H7 (cell line): ENCODE measurements at places on chromosomes 6 and 20. TPM values are rescaled to one million over a fixed set of nuclear protein-coding genes. Genes with fewer than 3 reads are reported as not detected.
A peak's percentile ranks its signal among the peaks of the same experiment; 100 is the strongest.

DNA sequence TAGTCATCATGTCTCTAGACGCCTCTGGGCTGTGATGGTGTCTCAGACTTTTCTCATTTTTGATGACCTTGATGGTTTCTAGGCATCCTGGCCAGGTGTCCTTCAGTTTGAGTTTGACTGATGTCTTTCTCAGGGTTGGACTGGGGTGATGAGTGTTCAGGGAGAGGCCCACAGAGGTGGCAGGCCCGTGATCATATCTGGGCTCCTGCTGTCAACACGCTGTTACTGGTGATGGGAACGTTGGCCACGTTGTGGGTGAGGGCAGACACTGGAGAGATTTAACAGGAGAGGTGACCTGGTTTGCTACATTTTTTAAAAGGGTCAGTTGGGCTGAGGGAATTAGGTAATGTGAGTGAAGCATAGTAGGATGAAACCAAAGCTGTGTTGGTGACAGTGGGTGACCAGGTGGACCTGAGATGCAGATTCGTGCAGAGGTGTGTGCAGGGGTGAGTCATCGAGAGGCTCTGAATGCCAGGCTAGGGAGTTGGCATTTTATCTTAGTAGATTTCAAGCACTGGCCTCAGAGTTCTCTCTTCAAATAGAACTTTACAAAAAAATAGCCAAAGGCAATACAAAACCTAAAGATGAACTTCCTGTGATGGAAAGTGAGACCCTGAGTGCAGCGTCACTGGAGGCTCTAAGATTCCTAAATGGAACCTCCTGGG, 174.1 kb downstream of the CDH26 start:
- DNase-seq, result no peak

- no peak for DNase-seq
Observed at GRCh38 chr6:149109397-149110070, 208.0 kb upstream of the TAB2 start.

GRCh38 chr6:149545258-149545753, 537 bp downstream of the PPIL4 start:
- DNase-seq, result peak; percentile 46

- DNase-seq, result no peak
Observed at GRCh38 chr6:36605560-36606391, 11.6 kb downstream of the SRSF3 start.

- DNase-seq, result no peak
Observed at GRCh38 chr20:63963348-63963741, 6.4 kb downstream of the ZNF512B start.

DNA sequence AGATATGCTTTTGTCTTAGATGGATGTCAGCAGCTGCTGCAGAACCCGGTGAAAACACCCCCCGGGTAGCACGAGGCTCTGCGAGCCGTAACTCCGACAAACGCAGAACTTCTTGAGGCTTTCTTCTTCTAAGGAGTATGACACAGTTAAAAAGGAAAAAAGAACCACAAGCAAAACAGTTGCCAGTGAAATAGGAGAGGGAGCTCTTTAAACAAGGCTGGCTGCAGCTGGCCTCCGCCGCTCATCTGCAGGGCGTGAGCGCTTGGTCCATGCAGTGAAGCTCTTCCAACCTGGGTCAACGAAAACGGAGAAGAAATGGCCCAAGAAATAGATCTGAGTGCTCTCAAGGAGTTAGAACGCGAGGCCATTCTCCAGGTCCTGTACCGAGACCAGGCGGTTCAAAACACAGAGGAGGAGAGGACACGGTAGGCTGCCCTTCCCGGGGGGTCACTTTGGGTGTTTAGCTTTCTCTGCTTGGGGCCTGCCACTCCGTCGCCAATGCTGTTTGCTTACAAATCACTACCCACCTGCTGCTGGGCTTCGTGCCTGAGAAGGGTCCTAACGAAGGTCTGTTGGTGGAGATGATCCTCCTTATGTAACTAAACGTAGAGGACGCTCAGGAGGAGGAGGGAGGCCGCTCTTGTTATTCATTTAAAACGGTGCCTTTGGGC, 13.2 kb downstream of the SYTL3 start:
- no peak for DNase-seq

- no peak for DNase-seq
Observed at GRCh38 chr20:13094976-13095375, 86.2 kb downstream of the SPTLC3 start.

DNA sequence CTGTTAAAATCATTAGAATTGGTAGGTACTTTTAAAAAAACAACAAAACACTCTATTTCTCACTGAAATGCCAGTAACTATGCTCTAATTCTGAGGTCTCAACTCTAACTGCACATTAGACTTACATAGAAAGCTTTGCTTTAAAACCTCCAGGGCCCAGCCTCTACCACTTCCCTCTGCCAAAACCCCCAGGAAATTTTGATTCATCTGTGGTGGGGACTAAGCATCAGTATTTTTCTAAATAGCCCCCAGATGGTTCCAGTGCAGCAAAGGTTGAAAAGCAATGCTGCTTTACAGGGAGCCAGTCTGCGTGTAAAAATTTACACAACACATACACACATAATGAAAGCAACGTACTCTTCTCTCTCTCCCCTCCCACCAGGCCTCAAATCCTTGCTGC, 3.8 kb downstream of the TBC1D32 start:
- no peak for DNase-seq

- DNase-seq, result no peak
Observed at GRCh38 chr20:44858606-44859360, 26.7 kb upstream of the YWHAB start.

DNA sequence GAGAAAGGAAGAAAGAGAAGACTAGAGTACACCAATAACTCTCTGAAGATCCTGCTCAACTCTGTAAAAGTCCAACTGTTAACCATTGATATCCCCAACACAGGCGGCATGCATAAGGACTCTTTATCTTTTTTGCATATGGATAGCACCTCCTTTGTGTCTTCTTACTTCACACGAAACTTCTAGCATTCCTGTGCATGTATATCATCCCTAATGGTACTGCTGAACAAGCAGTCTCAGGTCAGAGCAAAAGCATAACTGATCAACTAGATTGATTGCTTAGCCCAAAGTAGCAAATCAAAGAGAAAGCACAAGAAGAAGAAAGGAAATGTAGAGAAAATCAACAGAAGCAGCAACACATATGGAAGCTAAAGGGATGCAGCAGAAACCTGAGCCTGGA, 234.4 kb downstream of the SYNE1 start:
- DNase-seq, result no peak

GRCh38 chr20:8032499-8032898, 12.9 kb upstream of the TMX4 start:
- no peak for DNase-seq

GRCh38 chr20:46205349-46205748, 87.2 kb downstream of the CD40 start:
- no peak for DNase-seq

GRCh38 chr6:138086573-138087196, 20.5 kb downstream of the PERP start:
- DNase-seq, result peak; percentile 57

- no peak for DNase-seq
Observed at GRCh38 chr6:116763906-116764628, 1.5 kb downstream of the FAM162B start.

DNA sequence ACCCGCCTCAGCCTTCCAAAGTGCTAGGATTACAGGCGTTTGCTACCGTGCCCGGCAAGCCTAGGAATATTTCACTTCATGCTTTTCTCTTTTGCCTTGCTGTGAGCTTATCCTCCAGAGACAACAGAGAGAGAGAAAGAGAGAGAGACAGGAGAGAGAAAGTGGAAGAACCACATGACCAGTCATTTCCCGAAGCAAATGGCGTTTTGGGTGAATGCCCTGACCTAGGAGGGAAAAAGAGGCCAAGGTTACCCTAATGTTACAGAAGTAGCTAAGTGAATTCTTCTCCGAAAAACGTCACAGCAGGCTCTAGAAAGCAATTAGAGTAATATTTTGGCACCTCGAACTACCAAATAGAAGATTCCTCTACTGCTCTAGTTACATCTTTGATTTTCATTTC, 9.1 kb downstream of the SGK1 start:
- no peak for DNase-seq

DNA sequence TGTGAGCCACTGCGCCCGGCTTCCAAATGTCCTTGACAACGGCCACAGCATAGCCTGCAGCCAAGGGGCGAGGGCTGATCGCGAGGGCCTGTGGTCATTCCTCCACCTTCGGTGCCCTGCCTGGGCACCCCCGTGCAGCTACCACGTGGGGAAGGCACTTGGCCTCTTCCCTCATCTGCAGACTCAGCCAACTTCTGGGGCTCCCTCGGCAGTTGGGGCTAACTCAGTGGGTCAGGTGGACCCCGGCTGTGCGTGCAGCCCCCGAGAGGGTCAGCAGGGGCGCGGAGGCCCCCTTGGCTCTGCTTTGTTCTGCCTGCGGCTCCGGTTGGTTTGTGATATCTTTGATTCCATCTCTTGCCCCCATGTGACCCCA, 52.9 kb upstream of the BHLHE23 start:
- DNase-seq, result peak; percentile 36

- no peak for DNase-seq
Observed at GRCh38 chr6:159056003-159056402, 11.2 kb upstream of the TAGAP start.

DNA sequence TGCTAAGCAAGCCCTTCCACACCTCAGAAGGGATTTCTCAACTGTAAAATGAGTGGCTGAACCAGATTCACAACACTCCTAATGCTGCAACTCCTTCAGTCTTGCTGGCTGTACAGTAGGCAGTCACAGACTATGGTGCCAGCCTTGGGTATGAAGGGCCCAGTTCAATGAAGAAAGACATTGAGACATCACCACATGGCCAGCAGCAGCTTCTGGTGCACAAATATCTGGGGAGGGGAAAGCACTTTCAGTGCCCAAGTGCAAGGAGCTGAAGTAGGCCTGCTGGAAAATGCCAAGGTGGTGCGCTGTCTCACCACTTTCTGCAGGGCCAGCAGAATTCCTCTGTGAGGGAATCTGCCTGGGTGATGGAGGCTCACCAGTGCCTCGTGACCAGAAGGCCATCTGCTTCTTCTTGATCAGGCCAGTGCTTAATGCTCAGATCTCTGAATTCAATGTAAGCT, 1.8 kb downstream of the PLA2G7 start:
- DNase-seq, result no peak

GRCh38 chr6:147136057-147136456, 68.2 kb upstream of the STXBP5 start:
- DNase-seq, result no peak

DNA sequence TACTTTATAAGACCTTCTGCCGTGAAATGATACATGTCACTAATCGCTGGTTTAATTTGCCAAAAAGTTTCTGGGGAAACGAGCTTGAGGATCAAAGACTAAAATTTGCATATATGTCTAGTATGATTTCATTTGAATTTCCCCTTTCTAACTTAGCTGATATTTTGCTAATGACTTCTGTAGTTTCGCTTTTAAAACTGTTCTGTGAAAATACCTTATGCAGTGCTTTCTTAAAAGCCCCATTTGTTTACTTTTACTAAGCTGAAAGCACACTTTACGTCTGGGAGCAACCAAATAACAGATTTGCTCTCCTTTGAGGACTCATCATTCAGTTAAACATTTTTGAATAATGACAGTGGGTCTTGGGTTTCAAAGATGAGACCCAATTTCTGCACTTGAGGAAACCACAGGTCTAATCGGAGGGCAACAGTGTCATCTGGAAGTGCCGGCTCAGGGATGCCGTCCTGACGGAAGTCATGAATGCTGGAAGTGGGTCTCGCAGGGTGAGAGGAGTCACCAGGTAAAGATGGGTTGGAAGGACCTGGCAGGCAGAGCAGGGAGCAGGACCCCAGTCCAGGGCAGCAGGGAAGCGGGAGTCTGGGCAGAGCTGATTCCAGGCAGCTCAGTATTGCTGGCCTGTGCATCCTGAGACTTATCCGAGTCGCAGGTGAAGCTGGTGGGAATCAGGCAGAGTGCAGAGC, 33.2 kb downstream of the PLEKHG1 start:
- no peak for DNase-seq

- DNase-seq, result no peak
Observed at GRCh38 chr6:83574783-83575182, 62.4 kb downstream of the PRSS35 start.

DNA sequence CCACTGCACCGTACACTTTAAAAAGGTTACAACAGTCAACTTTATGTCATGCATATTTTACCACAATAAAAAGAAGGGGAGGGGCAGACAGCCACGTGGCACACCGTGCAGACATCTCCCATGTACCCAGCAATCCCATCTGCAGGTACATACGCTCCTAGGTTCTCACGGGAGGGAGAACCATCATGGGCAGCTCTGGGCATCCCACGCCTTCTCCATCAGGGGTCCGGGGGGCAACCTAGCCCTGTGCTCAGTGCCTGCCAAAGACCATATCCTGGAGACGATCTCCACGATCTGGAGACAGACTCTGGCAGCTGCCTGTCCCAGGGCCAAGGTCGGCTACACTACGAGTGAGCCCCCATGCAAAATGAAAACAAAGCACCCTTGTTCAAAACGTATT, 2.5 kb upstream of the BNIP5 start:
- DNase-seq, result no peak

DNA sequence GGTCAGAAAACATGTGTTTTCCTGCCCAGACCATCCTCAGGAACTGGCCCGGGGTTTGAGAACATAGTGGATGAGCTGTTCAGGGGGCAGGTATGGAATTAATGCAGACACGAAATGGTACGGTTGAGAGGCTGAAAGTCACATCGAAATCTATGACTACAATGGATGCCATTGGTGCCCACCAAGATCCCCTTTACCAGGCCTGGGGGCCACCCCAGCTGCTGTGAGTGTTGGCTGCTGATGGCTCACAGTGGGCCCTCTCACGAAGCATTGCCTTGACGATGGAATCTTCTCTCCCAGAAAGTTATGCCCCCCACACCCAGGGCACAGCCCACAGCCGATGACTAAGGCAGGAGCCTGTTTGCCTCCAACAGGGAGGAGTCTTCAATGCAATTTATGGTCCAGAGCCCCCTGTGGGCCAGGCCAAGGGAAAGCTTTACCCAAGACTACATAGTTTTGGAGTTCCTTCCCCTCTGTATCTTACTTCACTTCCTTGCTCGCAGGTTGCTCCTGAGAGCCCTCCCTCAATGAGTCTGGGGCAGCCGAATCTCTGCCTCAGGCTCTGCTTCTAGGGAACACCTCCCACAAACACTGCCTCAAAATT, 92.6 kb downstream of the BFSP1 start:
- peak; percentile 55 for DNase-seq

GRCh38 chr20:58921564-58921963, 59.5 kb upstream of the NELFCD start:
- DNase-seq, result no peak

The IL17F gene
- total RNA-seq, result not detected in 2 replicates

The ASIP gene
- total RNA-seq, result not detected in 2 replicates

The HSPA1L gene
- 0.15 and 0.55 TPM in 2 replicates for total RNA-seq

The EYS gene
- 0.04 and 0.10 TPM in 2 replicates for total RNA-seq

The PTCHD4 gene
- 0.11 and 0.17 TPM in 2 replicates for total RNA-seq

The ID4 gene
- total RNA-seq, result 3.4 and 3.5 TPM in 2 replicates

The METTL24 gene
- 0.41 and 0.69 TPM in 2 replicates for total RNA-seq

The TGM3 gene
- 0.90 TPM in 1 of 2 replicates, not detected in the other for total RNA-seq
